ENCODE measurements at places on chromosomes 2 and 18.
A peak's percentile ranks its signal among the peaks of the same experiment; 100 is the strongest.

DNA sequence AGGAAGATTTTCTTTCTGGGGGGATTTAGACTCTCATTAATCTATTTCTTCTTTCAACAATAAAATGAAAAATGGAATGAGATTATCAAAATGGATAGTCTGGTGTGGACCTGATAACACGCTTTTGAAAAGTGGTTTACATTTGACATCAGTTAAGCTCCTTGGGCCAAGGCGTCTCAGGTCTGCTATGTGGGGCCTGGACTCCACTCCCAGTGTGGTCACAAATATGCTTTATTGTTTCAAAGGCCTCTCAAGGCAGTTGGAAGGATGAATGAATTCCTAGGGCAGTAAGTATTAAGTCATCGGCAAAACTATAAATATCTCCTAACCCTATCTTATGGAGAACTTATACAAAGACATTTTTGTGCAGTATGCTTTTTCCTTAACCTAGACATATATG, 74.5 kb downstream of the ETAA1 start:
- DNase-seq = peak; percentile 87

- DNase-seq = no peak
Observed at GRCh38 chr2:227657199-227657845, 9.3 kb upstream of the SCYGR5 start.

DNA sequence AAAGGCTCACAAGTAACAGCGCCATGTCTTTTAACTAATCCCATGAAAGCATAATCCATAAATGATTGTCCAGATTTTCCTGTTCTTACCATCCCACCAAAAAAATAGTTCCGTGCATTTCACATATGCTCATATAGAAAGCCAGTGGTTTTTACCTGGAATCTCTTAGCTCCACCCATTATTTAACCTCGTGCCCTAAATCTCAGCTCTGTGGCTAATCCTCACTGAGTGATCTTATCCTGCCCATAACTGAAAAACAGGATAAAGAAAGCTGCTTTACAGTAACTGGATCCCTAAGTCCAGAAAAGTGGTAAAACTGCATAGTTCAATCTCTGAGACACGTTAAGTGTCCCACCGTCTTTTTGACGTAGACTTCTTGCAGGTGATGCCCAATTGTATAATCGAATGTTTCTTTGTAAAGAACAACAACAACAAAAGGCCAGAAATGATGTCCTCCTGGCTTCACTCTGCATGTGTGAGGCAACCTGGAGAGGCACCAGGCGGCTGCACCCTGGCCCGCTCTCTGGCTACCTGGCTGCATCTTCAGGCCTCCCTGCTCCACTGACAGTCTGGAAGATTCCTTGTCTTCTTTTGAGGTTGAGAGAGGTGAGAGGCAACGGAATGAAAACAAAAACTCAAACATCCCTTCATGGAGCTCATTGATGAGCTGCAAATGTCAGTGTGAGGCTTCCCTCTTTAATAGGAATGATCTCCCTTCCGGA, 38.6 kb downstream of the FEZ2 start:
- DNase-seq = no peak

DNA sequence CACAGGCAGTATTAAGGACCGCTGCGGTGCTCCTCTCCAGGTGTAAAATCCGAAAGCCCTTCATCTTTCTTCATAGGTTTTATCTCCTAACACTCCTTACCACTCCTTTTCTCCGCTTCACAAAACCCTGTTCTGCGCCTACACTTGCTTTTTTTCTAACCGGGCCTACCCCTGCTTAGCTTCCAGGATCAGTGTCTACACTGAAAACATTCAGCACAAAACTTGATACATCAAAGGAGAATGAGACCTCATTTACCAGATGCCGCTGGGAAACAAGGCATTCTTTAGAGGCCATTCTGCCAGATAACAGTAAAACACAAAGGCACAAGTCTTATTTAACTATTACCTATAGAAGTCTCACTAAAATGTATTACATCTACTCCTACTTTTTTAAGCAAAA, 13.1 kb downstream of the CHST10 start:
- no peak for DNase-seq

GRCh38 chr2:231115651-231116050, 9.2 kb downstream of the HTR2B start:
- no peak for DNase-seq

GRCh38 chr2:28279371-28279770, 113.3 kb upstream of the FOSL2 start:
- DNase-seq = no peak

- DNase-seq = no peak
Observed at GRCh38 chr2:217906798-217907197, 96.0 kb downstream of the TNS1 start.

- DNase-seq = no peak
Observed at GRCh38 chr2:28656937-28657615, 94.6 kb upstream of the PPP1CB start.

- no peak for DNase-seq
Observed at GRCh38 chr2:126356631-126357030, 299.3 kb upstream of the GYPC start.

- no peak for DNase-seq
Observed at GRCh38 chr2:29517413-29517812, 402.2 kb downstream of the CLIP4 start.
